ENCODE measurements at places on chromosomes 12 and 14.
A peak's percentile ranks its signal among the peaks of the same experiment; 100 is the strongest.

GRCh38 chr12:89782807-89783206, 74.2 kb upstream of the ATP2B1 start:
- DNase-seq, result peak; percentile 17

GRCh38 chr14:59463787-59464485, 1.2 kb downstream of the GPR135 start:
- DNase-seq, result no peak

DNA sequence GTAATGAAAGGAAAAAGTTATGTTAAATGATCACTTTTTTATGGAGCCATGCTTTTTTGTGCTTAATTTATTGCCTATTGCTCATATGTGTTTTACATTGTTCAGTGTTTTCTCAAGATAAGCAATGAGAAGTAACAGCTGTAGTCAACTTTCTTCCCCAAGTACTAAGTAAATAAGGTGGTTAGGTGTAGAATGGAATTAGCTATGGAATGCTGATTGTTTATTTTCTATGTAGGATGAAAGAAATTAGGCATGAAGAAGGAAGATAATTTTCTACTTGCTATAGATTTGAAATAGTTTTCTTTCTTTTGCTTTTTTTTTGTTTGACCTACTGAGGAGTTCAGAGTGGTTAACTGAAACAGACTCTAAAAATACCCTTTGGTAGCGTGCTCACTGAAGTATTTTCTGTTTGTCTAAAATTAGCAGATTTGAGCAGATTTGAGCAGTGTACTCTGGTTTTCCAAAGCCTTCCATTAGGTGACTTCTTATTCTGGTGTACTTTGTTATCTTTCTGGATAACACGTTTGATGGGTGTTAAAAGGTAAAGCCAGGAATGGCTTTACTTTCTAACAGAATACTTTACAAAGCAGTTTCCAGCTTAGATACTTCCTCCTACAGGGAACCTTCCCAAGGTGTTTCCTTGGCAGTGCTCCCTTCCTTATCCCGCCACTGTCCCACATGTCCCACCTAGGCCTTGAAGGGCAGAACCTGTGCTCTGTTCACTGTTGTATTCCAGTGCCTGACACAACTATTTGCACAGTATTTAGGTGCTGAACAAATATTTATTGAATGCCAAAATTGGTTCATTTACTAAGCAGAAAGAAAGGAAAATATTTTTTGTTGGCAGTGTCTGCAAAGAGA, 56.0 kb downstream of the RASSF3 start:
- no peak for DNase-seq

DNA sequence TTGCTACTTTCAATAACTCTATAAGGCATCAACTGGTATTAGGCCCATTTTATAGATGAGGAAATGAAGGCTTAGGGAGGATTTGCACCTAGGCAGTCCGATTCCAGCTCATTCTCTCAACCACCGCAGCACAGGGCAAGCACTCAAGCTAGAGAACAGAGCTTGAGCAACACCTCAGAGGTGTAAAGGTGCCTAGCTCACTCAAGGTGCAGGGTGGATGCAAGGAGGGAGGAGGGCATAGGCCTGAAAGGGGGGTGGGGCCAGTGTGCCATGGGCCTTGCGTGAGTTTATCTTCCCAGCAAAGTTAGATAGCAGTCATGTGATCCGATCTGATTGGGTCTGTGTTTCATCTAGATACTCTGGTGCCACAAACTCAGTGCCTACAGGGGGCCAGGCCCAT, 10.2 kb upstream of the EMP1 start:
- no peak for DNase-seq

DNA sequence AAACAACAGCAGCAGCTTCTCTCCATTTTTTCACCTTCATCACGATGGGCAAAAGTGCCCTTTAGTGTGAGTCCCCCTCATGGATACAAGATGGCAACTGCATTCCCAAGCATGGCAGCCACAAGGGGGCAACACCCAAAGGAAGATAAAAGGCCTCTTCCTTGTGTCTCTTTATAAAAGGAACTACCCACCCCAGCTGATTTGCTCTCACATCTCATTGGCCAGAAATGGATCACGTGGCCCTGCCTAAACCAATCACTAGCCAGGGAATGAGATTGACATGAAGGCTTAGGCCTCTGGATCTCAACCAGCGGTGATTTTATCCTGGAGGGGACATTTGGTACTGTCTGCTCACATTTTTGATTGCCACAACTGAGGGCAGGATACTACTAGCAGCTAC, 21.9 kb upstream of the IFT81 start:
- peak; percentile 57 for DNase-seq

DNA sequence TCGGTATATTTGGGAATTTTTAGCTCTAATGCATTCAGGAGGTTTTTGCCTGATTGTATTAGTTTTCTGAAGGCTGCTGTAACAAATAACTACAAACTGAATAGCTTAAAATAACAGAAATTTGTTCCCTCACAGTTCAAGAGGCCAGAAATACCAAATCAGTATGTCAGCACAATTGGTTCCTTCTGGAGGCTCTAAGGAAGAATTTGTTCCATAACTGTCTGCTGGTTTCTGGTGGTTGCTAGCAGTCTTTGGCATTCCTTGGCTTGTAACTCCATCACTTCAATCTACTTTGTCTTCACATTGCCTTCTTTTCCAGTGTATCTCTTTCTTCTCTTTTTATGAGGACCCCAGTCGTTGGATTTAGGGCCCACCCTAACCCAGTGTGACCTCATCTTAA, 21.3 kb downstream of the TMTC3 start:
- peak; percentile 15 for DNase-seq

DNA sequence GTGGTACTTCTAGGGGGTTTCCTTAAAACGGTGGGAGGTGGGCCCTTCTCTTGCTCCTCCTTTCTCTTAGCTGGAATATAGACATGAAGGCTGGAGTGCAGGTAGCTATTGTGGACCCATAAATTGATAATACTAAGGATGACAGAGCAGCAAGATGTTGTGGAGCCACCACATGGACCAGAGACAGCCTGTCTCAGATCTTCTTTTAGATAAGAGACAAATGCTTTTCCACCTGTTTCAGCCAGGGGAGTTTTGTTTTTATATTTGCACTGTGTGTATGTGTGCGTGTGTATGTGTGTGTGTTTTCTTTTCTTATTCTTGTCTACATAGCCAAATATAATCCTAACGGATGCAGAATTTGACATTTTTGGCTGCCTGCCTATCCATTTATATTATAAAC, 62.9 kb upstream of the HIF1A start:
- DNase-seq, result no peak

DNA sequence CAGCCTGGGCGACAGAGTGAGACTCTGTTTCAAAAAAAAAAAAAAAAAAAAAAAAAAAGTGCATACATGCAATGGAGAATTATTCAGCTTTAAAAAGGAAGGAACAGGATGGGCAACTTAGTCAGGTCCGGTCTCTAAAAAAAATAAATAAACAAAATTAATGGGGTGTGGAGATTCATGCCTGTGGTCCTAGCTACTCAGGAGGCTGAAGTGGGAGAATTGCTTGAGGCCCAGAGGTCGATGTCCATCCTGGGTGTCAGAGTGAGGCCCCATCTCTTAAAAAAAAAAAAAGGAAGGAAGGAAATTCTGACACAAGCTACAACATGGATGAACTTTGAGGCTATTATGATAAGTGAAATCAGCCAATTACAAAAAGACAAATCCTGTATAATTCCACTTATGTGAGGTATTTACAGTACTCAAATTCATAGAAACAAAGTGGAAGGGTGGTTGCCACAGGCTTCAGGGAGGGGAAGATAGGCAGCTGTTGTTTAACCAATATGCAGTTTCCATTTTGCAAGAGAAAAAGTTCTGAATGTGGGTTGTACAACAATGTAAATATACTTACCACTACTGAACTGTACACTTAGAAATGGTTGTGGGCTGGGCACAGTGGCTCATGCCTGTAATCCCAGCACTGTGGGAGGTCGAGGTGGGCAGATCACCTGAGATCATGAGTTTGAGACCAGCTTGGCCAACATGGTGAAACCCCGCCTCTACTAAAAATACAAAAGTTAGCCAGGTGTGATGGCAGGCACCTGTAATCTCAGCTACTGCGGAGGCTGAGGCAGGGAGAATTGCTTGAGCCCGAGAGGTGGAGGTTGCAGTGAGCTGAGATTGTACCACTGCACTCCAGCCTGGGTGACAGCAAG, 12.3 kb upstream of the APOF start:
- DNase-seq, result no peak

GRCh38 chr12:81274637-81275529, 197.0 kb downstream of the ACSS3 start:
- peak; percentile 3 for DNase-seq

GRCh38 chr12:14482361-14482760, 85.3 kb downstream of the PLBD1 start:
- DNase-seq, result no peak

GRCh38 chr12:45680362-45680761, 49.1 kb upstream of the ARID2 start:
- no peak for DNase-seq

DNA sequence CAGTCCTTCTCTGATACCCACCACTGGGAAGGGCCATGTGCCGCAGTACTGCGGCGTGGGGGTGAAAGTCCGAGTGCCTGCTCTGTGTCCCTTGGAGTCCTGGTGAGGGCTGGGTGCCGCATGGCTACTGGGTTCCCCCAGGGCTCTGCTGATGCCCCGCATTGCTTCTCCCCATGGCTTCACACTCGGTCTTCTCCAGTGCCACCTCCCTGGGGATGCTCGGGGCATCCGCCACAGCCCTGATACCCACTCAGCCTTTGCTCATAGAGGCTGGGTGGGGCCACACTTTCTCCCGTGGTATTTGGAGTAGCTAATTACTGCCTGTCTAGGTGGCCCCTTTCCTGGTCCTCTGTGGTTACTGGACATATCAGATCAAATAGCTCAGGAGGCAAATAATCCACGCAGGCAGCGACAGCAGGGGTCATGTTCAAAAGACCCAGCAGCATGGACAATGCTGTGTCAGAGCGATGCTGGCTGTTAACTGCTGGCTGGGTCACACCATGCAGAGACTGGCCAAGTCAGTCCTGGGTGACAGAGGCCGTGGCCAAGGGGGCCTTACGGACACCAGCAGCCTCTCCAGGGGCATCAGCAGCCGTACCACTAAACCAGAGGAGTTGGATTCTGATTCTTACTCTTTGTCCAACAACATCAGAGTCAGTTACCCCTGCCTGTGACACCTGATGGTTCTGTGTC, 106.5 kb downstream of the ADGRD1 start:
- DNase-seq, result no peak

All from cardiac fibroblast (primary cell).